GM13977 (cell line): ENCODE measurements at places on chromosomes 2 and 18.

DNA sequence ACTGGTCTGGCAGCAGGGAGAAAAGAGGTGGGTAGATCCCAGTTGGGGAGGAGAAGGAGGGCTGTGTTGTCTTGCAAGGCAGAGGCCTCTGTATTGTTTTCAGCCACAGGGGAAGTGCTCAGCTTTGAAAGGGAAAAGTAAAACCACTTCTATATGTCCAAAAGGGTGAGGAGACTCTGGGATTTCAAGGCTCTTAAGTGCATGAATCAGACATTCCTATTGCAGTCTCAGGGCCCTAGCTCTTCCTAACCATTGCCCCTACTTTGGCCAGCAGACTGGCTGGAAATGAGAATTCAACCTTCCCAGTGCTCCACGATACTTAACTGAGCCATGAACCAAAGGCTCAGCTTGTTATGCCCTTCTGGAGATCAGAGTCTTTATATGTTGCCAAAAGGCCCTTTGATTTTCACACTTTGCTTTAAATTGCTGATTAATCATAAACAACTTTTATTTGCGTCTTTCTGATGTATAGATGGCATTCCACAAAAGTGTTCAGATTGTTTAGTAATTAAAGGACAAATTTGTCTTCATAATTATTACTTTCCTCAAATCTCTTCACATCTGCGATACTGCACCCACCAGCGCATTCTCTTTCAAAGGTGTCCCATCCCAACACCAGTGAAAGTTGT lies 313.8 kb upstream of the MMADHC start:
- no peak for DNase-seq

DNA sequence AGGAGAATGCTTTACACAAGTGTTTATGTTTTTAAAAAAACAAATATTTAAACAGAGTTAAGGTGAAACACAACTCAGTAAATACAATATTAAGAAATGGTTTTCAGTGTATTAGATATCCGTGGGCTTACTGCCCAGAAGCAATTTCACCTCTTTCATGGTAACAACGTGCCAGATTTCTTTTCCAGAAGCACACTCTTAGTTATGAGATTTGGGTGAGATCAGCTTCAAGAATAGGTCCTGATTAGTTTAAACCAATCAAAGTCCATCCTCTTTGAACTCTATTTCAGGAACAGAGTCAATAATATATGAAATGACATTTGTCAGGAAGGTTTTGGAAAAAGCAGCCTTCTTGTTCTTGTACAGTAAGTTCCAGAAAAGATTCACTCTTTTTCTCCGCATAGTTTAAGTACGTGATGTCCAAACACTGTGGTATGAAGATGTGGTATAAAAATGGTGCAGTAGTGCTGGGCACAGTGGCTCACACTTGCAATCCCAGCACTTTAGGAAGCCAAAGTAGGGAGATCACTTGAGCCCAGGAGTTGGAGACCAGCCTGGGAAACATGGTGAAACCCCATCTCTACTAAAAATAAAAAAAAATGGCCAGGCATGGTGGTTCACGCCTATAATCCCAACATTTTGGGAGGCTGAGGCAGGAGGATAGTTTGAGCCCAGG lies 14.7 kb downstream of the USP34 start:
- DNase-seq = no peak

GRCh38 chr2:126839796-126840195 lies 58.9 kb upstream of the TEX51 start:
- no peak for DNase-seq

DNA sequence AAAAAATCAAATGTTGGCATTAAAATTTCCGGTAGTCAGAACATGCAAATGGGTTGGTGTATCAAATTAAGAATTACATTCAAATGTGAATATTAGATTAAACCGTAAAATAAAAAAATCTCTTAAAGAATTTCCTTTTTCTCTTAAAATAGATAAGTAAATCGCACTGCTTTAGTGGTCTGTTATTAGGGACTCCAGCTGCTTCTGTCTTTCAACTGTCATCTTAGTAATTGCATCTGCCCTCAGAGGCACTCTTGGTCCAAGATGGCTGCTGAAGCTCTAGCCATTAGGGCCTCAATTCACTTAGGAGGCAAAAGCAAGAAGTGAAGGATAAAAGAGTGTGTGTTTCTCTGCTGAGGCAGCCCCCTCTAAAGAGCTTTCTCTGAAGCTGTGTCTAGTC lies 132.4 kb downstream of the MGAT5 start:
- DNase-seq = no peak

- no peak for DNase-seq
These were observed 158.1 kb upstream of the SLC39A10 start for GRCh38 chr2:195498839-195499490.

- DNase-seq = peak; percentile 86
These were observed 925 bp downstream of the SOS1 start for GRCh38 chr2:39119732-39120520.

DNA sequence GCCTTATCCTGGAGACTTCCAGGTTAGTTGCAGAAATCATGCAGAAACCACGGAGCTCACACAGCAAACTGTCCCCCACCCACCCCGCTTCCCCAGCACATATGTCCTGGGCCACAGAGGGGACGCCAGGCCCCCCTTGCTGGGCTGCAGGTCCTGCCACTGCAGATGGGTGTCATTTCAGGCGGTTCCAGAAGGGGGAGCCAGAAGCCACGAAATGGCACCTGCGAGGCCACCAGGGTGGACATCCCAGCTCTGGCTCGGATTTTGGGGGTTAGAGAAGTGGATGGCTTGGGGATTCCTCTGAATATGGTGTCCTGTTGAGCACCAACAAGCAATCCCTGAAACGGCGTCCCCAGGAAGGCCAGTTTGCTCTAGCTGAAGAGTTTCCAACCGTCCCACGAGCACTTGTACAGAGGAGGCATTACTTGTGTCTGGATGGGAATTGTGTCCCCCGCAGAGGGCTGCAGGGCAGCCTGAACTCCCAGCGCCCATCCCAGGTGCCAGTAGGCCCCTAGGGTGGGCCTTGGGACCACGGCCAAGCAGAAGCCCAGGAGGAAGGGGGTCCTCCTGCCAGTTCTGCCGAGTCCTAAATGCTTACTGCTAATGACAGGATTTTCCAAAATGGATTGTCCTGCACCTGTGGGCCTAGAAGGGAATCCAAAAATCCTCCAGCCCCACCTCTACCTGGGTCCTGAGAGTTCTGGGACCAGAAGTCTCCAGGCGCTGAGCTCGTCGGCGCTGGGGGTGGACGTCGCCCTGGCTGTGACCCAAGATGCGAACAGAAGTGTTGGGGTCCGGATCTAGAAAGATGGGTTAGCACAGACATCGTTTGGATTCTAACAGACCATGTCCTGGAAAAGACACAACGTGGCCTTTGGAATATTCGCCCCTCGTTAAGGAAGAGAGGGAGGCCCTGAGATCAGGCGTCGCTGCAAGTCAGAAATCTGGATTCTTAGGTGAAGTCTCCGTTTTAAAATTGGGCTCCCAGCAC lies 14.6 kb upstream of the NFATC1 start:
- DNase-seq = peak; percentile 87

DNA sequence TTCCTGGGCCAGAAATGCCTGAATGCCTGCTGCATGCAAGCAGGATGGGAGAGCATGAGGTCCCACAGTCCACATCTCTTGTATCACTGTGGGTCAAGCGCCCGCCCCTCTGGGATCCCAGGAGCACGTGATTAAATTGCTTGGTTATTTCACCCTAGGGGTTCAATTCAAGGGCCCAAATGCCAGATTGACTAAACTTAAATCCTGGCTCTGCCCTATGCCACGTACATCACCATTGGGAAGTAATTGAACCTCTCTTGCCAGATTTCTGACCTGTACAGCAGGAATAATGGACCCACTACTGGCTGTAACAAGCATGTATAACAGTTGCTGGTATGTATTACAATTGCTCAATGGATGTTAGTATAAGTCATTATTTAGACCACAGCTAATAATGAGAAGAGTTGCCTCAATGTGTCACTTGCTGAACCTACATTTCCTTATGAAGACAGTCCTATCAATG lies 19.9 kb downstream of the FHL2 start:
- no peak for DNase-seq

- no peak for DNase-seq
These were observed 45.5 kb upstream of the PTH2R start for GRCh38 chr2:208361077-208361441.

DNA sequence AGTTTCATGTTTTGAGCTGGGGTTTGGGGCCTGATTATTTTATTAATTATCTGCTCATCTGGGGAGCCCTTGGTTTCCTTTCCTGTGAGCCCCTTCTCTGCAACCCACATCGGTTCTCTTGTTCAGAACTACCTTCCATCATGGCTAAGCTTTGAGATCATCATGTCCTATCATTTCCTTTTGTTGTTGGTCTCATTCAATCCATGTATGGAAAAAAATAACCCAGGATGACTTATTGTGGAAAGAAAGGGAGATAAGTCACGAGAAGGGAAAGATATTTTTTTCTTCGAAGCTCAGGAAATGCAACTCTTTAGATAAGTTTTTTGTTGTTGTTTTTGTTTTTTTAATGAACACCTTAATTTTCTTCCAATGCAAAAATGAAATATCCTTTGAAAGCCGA lies 43.7 kb downstream of the EHD3 start:
- DNase-seq = no peak

DNA sequence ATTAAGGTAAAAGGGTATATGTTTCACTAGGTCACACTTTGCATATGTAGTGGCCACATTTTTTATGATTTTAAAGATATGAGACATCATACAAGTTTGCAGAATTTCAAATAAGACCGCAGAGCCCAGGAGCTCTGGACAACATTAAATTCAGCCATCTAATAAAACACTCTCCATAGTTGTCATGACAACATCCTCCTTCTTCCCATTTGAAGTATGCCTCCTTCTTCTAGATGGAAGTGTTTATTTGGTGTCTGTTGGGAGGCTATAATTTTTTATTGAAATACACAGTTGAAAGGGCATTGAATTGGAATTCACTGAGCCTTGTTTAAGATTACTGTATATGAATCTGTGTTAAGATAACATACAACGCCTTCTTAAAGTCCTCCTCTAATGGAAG lies 467.3 kb downstream of the CMPK2 start:
- DNase-seq = no peak

DNA sequence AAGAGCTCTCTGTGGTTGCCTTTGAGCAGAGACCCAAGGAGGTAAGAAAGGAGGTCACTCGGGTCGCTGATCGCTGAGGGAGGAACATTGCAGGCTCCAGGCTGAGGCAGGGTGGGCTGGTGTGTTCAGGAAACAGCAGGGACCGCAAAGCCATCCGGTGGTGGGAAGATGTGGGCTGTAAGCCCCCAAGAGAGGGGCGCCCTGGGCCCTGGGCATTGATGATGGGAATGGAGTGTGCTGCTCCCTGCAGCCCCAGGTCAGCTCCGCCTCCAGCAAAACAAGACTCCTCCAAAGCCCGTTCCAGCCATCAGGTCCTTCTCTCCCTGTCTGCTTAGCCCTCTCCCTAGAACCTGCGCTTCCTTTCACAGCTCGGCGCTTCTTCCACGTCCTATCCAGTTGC lies 229.7 kb downstream of the KLHL29 start:
- no peak for DNase-seq

GRCh38 chr18:12621742-12622306 lies 36.1 kb downstream of the SPIRE1 start:
- DNase-seq = no peak

DNA sequence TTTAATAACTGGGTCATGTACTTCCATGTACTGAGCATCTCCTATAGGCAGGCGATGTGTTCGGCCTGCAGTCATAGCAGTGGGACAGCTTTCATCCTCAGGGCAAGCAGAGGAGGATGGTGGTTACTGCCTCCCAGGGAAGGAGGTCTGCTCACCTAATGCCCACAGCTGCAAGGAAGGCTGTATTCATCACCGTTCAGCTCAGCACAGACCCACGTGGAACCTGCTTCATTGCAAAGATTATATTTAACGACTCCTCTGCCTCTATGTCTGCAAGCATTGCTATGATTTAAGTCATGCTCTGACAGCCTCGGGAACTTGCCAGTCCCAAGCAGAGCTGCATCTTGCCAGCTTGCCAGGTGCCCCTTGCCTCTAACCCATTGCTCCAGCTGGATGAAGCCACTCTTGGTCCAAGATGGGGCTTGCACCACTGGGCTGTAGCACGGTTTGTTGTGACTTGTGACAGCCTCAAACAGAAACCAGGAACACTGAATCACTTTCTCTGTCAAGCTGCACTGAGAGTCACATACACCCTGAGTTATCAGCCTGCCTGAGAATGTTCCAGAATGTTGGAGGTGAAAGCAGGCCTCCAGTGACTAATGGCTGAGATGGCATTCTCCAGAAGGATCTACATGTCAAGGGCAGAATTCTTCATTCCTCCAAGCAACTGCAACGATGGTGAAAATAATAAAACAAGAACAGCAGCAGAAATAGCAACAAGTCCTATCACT lies 651.1 kb upstream of the ID2 start:
- DNase-seq = no peak

DNA sequence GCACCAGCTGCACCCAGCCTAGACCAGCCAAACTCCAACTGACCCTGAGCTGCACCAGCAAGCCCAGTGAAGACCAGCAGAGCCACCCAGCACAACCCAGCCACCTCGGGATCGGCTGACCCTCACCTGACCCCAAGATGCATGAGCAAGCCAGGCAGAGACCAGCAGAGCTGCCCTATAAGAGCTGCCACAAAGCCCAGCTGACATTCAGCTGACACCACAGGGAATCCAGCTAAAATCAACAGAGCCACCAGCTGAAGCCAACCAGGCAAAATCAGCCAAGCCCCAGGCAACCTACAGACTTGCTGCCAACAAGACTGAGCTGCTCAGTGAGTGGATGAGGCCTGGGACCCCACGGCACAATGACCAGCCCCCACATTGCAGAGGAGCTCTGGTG lies 54.6 kb downstream of the CYP27C1 start:
- DNase-seq = no peak

DNA sequence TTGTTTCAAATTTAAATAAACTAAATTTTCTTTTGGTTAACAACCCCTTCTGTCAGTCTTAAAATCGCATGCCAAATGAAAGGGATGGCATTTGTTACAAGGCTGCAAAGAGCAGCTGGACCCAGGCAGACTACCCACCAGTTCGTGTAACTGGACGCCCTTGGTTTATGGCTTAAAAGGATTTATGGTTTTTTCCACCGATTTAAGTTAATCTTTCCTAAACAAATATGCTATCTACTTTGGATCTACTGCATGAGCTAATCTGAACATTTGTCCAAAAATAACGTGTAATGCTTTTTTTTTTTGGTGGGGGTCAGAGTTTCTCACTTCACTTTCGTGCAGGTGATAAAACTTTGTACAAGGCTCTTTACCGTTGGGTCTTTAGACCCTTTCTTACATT lies 62.9 kb downstream of the DIS3L2 start:
- no peak for DNase-seq

DNA sequence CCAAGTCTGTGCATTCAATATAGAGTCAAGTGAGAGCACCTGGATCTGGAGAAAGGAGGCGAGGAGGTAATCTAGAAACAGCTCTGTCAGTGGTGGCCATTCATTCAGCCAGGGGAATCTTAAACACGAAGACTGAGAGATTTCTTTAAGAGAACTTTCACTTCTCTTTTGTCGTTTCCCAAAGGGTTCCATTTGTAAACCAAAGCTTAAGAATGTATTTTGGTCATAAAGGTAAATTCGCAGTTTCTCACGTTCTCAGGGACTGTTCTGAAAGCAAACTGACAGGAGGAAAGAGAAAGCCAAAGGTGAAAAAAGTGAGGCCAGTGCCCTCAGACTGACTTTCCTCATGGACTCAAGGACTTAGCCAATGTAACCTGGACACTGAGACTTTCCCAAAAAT lies 513.5 kb downstream of the CMPK2 start:
- DNase-seq = peak; percentile 34
